ENCODE measurements at places on chromosomes 2 and 18. TPM values are rescaled to one million over a fixed set of nuclear protein-coding genes. Genes with fewer than 3 reads are reported as not detected.
A peak's percentile ranks its signal among the peaks of the same experiment; 100 is the strongest.

The TWSG1 gene
- 15.9 TPM for total RNA-seq

The NETO1 gene
- not detected for total RNA-seq

The FAM124B gene
- 0.36 TPM for total RNA-seq

The FBXO48 gene
- 1.00 TPM for total RNA-seq

The VSNL1 gene
- total RNA-seq: 65.6 TPM

The M1AP gene
- total RNA-seq: 1.6 TPM

The UPP2 gene
- not detected for total RNA-seq

The REG1A gene
- not detected for total RNA-seq

The PROC gene
- total RNA-seq: 0.20 TPM

DNA sequence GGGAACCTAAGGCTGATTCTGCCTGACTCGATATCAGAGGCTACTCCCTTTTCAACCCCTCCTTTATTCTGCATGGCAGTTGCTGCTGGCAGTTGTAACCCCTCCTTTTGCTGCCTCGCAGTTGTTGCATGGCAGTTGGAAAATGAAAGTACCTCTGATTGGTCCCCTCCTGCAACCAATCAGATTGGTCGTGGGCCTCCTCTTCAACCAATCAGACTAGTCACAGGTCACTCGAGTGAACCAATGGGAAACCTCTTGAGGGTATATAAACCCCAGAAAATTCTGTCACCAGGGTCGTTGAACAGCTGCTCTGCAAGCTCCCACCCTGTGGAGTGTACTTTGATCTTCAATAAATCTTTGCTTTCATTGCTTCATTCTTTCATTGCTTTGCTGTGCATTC, 294.3 kb upstream of the SLC8A1 start:
- ATAC-seq: no peak

DNA sequence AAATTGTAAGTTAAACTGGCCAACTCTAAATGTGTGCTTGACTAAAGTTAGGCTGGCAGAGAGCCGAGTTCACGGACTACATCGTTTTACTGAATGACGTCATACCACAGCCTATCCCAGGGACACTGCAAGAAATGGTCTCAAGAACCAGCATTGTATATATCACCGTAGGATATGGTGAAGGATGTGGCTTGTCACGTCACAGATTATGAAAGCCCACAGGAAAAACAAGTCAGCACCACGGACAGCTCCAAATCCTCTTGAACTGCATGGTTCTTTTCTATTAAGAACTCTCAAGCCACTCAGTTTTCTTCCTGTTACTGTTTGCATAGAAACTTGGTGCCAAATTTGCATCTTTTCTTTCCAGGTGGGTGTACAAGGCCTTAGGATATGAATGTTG, 85.1 kb upstream of the ACAA2 start:
- ATAC-seq: peak; percentile 9

DNA sequence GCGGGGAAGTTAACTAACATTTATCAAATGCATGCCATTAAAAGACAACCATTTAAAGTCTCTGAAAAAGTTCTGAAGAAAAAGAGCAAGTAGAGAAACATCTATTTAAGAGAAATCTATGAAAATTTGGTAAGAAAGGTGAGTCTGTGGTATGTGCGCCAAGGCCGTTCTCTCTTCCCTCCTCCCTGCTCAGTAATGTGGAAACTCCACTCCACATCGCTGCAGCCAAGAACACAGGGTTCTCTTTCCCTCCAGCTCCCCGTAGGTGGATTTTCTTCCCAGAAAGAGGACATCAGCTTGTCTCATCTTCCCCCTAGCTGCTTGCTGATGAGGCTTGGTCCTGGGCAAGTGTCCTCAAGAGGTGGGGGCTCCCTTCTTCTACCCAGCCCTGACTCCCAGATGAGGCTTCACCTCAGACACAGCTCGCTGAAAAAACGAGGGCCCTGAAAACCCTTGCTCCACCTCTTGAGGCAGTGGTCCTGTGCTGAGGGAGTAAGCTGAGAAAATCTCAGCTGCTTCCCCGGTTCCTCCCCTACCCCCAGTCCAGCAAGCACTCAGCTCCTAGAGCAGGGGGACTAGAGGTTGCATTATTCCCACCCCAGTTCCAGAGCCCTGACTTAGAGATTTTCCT, 45.8 kb upstream of the PTPRM start:
- ATAC-seq: no peak

GRCh38 chr2:209900638-209901037, 101.8 kb upstream of the RPE start:
- no peak for ATAC-seq

DNA sequence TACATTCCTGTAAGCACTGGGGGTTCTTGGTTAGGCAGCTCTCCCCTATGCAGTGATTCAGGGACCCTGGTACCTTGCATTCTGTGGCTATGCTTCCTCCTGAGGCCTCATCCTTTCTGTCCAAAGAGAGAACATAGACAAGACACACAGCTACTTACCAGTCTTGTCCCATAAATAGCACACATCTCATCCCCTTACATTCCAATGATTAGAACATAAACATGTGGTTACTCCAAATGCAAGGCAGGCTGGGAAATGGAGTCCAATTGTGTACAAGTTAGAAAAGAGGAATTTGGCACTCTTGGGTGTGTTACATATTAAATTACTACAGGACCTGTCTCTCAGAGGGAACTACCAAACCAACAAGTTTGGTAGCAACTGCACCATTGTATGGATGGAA, 171.3 kb downstream of the ARHGAP15 start:
- ATAC-seq: no peak

DNA sequence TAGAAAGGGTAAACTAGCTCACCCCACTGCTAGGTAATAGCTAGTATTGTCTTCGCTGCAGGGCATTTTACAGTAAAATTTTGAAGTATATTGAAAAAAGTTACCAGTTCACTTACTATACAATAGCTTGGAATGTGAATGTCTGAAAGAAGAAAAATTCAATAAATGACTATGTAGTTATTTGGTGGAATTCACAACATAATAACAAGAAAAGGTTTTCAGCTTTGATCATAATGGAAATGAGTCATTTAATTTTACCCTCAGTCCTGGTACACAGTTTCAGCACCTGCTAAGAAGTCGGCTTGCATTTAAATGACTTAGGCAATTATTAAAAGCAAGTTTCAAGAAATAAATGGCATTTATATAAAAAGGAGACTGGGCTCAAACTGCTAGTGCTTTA, 90.4 kb downstream of the NUP35 start:
- ATAC-seq: no peak

GRCh38 chr18:79309614-79310358, 85.9 kb upstream of the NFATC1 start:
- no peak for ATAC-seq

DNA sequence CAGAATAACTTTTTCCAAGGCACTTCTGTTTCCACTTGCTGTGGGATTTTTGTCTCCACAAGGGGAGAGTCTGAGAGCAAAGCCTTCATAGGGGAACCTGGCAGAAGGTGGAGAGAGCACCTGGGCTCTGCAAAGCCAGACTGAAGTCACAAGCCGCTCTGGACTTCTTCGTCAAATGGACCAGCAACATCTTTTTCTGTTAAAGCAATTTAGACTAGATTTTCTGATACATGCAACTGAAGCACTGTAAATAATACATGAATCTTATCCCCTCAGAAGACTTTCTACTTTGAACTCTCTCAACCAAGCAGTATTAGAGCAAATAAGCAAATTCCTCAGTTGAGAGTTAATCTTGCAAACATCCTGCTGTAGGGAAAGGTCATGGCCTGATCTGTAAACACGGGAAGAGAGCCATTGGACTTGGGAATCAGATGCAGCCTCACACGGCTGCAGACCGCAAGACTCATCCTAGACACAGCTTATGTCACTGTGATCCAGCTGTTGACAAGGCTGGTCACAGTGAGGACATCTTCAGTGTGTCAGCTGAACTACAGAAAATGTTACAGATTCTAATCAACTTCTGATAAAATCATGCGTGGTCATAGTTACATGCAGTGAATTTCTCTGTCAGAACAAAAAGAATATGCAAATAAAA, 3.2 kb downstream of the SH3YL1 start:
- ATAC-seq: no peak

DNA sequence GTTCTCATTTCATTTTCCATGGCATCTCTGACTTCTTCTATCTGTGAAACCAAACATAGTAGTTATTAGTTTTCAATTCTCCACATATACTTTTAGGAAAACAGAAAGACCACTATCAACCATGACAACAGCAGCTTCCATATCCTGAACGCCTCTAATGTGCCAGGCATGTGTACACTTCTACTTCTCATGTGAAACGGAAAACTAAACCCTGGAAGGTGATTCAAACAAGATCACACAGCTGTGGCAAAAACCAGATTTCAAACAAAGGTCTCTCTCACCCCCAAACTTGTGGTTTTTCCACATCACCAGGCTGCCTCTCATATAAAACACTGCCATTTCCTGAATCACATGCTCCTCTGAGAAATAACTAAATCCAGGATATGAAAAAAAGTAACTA, 41.8 kb downstream of the PTCD3 start:
- ATAC-seq: no peak

DNA sequence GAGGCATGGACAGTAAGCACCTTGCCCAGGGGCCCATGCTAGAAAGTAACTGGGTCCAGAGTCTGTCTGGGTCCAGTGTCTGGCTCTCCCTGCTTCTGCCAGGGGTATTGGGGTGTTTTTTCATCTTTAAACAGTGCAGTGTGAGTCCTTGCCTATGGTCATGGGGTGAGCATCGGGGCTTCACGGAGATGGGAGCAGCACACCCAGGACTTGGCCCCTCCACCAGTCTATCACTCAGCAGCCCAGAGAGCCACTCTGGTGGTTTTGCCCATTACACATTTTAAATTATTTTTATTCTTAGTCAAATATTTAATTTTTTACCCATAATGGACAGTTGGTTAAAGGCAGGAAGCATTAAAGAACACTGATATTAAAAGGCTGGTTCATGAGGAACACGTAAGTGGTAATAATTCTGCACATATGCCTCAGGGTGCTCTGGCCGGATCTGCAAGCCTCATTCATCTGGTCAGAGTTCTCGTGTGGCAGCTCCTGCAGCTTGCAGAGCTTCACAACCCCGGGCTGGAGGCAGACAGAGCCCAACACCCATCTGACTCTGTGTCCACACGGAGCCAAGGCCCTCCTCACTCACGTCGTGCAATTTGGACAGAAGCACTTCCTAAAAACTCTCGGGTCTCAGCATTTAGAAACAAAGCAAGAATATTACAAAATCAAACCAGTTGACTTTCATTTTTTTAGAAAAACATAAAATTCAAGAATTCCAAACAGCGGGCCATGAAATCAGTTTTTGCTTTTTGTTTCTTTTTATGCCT, 204.1 kb downstream of the CTIF start:
- no peak for ATAC-seq

DNA sequence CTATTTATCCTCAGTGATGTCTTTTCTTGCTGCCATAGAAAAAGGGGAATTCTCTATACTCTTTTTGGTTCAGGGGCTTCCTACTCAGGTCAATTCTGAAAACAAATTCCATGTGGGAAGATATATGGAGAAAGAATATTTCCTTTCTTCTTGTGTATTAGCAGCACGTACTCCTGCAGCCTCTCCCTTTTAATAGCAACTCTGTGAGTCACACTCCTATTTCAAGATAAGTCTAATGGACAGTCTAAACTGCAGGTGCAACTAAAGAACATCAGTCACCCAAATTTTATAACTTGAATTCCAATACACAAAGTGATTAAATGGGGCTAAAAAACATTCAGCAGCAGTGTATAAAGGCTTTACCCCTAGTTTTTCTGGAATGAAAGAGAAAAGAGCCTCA, 942.2 kb downstream of the CNTNAP5 start:
- no peak for ATAC-seq

DNA sequence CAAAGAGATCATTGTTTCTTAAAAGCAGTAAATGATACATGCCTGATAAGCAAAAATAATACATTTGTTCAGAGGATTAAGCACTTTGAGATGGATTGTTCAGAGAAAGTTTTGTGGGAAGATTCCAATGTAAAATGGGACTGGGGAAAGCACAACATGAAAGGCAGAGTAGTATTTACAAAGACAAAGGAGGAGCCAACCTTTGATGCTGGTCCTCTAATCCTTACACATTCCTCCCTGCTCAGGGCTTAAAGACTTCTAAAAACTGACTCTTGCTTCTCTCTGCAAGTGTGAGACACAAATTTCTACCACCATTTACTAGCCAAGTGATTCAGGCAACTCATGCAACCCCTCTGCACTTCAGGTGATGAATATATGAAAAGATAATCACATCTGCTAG, 47.2 kb upstream of the REG3G start:
- ATAC-seq: no peak

DNA sequence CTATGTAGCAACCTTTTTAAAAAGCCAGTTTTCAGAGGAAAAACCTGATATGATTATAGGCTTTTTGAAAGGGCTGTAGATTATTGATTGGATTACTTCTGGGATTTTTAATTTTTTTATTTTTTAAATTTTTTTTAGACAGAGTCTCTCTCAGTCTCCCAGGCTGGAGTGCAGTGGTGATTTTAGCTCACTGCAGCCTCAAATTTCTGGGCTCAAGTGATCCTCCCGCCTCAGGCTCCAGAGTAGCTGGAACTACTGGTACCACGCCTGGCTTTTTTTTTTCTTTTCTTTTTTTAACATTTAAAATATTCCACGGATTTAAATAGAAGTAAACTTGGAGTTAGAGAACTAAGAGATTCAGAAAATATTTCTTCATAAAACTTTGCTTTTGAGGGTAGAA, 1.2 kb downstream of the MRPL19 start:
- ATAC-seq: no peak

DNA sequence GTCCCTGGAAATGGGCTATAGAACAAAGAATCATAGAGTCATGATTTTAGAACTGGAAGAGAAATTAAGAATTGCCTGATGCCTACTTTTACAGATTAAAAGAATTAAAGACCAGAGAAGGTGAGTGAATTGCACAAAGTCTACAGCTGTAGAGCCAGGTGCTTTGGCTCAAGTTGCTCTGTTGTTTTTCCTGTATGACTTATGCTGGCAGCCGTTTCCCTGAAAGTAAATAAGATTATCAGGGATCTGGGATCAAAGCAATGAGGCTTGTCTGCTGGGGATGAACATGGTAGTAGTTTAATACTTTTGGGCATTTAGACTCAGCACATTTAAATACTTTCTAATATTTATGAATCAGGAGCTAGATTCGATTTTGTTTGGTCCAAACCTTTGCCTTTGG, 166.9 kb downstream of the PRPF40A start:
- ATAC-seq: no peak

DNA sequence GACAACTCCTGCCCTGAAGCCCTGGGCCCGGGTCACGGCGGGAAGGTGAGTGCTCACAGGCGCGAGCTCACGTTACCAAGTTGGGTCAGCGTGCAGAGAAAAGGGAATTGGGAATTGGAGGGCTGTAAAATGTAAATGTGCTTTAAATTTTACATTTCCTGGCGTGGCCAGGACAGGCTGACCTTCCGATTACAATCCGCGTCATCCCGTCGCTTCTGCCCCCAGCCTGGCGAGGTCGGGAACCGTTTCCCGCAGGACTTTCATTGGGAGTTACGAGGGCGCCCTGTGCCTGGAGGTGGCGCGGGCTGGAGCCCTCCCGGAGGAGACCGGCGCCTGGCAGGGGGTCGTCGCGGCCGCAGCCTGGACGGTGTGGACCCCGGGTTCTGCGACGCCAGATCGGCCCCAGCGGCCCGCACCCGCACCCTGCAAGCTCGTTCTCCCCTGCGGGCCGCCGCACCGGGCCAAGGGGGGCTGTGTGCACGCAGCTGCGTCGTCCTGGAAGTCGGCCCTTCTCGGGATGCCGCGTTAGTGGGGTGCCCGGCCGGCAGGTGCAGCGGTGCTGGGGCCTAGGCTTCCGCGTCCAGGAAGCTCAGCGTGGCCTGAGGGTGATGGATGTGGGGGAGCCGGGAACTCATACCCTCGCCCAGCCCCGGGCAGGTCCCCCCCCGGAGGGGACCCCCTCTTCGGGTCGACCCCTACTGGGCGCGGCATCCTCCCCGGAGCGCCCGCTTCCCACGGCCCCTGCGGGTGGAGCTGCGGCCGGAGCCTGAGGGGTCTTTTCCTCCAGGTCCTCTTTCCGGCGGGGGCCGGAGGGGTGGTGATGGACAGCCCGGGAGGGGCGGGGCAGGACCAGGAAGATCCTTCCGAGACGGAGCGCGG, 63.9 kb downstream of the LRRFIP1 start:
- ATAC-seq: no peak

All from esophagus mucosa (tissue), 1 donor.